Suppressor macrophage (primary cell): ENCODE measurements at places on chromosomes 11 and 22.

DNA sequence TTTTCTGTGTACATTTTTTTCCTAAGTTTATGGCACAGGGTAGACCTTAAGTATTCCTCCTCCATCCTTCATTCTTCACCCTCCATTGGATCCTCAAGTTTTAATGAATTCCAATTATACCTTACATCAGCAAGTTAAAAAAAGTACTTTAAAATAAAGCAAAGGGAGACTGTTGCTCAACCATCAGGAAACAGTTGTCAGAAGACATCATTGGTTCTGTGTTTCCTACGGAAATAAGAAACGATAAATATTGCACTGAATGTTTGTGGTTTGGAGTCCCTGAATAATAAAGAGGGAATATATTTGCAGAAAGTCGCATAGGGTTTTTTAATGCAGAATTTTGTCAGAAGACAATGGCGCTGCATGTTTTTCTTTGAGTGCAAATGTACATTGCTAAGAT lies 28.1 kb upstream of the LDHA start:
- no peak for DNase-seq

GRCh38 chr11:46112961-46113607 lies 8.2 kb downstream of the PHF21A start:
- peak; percentile 57 for DNase-seq

DNA sequence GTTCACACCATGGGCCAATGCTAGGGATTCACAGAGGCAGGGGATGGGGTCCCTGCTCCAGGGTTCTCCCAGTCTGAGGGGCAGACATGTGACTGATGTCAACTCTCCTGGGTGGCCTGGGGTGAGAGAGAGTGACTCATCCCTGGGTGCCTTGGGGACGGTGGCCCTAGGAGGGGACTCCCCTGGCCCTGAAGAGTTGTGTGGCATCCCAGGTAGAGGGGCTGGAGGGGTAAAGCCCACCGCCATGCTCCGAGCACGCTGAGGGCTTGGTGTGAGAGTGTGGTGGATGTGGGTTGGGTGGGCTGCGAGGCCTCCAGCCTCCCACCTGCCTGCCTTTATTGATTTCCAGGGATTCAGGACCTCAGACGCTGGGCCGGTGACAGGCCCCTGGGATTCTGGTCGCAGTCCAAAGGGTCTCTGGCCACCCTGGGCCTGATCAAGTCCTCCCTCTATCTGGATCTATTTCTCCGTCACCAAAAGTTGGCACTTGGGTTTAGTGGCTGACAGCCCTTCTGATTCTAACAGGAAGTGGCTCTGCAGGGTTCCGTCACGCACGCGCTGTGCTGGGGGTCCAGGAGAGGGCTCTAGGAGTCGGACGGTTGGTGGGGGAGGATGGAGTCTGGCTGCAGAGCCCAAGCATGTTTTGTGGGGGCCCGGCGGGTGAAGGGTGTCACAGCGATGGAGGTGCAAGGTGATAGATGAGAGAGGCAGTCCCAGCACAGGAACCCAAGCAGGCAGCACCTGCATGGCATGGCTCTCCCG lies 27.3 kb upstream of the WNT7B start:
- peak; percentile 30 for DNase-seq

DNA sequence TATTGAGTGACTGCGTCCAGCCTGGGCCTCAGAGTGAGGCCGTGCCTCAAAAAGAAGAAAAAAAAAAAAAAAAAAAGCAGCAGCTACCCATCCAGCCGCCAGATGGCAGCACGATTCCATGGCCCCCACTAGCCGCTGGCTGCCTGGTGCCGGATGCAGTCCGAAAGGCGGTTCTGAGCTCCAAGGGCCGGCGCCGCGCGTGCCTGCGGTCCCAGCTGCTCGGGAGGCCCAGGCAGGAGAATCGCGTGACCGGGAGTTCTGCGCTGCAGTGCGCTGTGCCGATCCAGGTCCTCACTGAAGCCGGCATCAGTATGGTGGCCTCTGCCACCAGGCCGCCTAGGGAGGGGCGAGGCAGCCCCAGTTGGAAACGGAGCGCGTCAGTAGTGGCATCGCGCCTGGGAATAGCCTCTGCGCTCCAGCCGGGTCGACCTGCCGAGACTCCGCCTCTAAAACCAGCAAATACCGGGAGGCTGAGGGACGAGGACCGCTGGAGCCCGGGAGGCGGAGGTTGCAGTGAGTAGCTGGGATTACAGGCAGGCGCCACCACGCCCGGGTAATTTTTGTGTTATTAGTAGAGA lies 19.3 kb downstream of the SCARF2 start:
- DNase-seq: peak; percentile 79

GRCh38 chr11:121337078-121337477 lies 44.5 kb downstream of the SC5D start:
- no peak for DNase-seq

GRCh38 chr22:39292561-39293074 lies 26.8 kb downstream of the RPL3 start:
- DNase-seq: peak; percentile 97

DNA sequence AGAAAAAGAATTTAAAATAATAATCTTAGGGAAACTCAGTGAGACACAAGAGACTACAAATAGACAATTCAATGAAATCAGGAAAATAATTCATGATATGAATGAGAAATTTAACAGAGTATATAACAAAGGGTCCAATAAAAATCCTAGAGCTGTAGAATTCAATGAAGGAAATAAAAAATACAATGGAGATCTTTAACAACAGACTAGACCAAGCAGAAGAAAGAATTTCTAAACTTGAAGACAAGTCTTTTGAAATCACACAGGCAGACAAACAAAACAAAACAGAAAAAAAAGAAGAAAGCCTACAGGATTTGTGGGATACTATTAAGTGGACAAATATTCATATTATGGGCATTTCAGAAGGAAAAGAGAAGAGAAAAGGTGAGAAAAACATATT lies 16.2 kb upstream of the USP2 start:
- DNase-seq: no peak

DNA sequence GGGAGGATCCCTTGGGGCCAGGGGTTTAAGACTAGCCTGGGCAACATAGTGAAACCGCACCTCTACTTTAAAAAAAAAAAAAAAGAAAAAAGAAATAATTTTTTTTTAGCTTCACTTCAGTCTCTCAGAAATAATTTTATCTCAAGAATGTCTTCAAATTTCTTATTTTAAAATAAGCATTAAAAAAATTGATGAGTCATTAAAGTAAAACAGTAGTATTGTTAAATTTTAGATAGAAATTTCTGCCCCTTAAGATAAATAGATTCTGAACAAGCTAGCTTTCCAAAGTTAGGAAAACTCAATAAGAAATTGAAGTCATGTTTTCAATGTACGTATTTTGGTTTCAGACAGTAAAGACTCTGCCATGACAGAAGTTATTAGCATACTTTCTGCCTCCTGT lies 7.7 kb upstream of the PACS1 start:
- no peak for DNase-seq

DNA sequence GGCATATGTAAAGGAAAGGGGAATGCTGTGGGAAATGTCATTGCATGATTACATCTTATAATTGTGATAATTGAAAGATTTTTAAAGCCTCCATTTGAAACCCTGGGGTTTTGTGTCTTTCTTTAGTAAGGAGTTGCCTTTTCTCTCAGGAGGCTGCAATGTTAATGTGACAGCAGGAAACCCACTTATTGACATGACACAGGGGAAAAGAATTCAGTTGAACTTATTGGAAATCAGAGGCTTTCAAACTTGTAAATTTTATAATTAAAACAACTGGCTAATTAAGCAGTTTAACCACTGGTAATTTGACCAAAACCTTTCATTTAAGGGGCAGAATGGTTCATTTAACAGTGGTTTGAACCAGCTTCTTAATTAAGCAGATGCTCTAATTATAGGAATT lies 31.2 kb downstream of the MRPL48 start:
- DNase-seq: no peak

DNA sequence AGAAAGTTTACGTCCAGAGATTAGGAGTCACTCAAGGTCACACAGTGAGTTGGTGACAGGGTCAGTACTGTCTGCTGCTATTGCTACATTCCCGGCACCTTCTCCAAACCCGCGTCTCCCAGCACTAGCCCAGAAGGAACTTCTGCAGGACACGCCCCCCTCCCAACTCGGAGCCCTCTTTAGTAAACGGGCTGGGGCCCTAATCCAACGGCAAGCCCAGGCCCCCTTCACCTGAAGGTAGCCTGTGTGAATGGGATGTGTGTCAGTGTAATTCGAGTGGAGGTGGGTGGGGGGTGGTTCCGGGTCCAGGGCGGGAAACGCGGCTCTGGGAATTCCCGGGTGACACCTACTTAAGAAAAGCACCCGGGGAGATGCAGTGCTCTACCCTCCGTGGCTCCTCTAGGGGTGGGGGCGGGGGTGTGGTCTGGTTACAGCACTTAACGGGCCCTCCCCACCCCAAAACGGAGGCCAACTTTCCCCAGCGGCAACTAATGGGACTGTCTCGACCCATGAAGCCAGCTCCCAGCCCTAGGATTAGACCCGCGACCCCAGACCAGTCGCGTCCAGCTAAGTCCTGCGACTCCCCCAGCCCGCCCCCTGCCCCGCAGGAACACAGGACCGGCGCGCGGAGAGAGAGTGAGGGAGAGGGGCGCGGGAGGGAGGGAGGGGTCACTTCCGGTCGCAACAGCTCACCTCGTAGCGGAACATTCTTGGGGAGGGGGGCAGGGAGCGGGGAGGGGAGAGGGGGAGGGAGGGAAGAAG lies 468 bp downstream of the PATL1 start:
- DNase-seq: peak; percentile 87

DNA sequence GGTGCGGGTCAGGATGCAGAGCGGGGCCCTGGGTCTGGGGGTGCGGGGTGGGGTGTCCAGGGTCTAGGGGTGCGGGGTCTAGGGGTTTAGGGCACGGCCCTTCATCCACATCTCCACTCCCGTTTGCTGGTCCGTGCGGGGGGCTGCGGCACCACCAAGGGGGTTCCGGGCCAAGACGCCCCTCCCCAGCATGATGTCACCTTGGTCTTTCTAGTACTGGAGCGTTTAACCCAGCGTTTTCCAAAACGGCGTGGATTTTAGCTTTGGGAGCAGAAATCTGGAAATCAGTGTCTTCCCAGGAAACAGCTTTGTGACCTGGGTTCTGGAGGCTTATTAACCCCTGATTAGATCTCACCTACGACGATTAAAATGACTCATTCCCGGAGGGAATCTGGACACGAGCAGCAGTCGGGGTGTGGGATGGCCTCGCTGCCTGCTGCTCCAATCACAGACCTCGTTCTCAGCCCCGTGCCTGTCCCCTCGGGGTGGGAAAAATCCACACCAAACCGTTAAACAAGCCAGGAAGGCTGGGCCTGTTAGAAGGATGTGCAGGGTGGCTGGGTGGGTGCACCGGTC lies 759 bp downstream of the AP2A2 start:
- DNase-seq: peak; percentile 46

GRCh38 chr22:44371741-44372525 lies 59.2 kb upstream of the SHISAL1 start:
- DNase-seq: no peak

DNA sequence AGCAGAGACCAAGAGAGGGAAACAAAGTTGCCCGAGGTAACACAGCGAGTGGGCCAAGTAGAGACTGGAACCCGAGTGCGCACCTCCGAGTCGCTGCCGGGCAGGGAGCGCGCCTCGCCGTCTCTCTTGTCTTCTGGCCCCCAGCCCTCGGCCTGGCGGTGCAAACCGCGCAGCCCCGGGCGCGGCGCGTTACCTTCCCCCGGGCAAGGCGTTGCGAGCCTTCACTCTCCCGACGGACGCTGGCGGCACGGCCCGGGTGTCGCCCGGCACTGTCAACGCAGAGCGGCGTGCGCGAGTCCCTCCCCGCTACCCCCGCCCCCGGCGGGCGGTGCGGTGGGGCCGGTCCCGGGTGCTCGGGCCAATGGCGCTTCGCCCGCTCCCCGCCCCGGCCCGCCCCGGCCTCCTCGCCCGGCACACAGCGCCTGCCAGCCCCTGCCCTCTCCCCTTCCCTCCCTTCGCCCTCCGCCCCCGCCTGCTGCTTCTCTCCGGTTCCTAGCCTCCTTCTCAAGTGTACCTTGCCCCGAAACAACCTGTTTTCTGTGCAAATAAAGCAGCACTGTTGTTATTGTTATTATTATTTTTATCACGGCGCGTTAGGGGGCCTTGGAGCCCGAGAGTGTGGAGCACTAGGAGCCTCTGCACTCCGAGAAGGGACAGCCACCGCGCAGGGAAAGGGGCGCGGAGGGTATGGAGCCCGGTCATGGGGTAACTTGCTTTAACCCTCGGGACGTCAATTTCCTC lies at the start of gene SYTL2:
Gene SYTL2, minus strand, starts transcription at position 271 of the 741 bp plus-strand sequence. CDS start 53,416 bp downstream, outside the sequence.
- peak; percentile 69 for DNase-seq

GRCh38 chr11:1810761-1811160 lies 24.0 kb upstream of the SYT8 start:
- DNase-seq: peak; percentile 84

- no peak for DNase-seq
Observed at GRCh38 chr11:102312667-102313066, 4.6 kb upstream of the BIRC3 start.

DNA sequence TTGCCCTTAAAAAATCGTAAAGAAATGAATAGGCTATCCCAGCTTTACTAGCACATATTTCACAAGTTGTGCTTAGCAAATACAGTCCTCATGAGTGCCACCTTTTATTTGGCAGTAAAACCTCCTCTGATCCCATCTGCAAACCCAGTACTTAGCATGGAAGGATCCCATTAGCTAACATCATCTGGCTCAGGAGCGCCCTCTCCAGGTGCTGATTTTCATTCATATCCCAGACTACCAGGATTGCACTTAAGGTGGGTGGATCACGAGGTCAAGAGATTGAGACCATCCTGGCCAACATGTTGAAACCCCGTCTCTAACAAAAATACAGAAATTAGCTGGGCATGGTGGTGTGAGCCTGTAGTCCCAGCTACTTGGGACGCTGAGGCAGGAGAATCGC lies 76.1 kb upstream of the PAX6 start:
- DNase-seq: peak; percentile 6

DNA sequence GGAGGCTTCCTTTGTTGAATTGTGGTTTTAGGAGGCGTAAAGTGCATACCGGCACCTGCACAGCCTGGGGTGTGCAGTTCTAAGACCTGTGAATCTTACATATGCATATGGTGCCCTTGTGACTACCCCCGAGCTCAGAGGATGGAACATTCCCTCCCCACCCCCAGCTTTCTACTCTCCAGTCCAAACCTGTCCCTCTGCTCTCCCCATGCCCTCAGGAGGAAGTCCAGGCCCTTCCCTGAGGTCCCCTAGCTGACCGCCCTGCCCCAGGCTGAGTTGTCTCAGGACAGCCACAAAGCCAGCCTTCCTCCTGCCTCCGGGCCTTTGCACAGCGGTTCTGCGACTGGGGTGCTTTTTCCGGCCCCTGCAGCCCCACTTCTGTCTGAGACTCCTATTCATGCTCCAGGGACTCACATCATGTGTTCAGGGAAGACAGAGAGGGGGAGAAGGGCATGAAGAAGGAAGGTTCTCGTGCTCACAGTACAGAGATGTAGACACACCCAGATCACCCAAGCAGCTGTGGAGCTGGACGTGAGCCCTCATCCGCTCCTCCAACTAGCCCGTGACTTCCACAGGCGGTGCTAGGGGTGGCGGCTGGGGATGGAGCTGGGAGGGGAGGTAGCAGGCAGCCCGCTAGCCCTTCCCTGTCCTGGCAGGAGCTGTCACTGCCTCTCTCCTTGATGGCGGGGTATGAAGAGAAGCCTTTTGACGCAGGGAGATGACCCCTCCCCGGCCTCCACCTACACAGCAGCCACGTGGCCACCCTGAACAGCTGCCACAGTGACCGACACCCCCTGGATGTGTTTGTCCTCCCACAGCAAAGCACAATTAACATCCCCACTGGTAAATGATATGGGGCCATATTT lies 50.8 kb downstream of the FLRT1 start:
- no peak for DNase-seq

- DNase-seq: no peak
Observed at GRCh38 chr11:63986932-63987513, 785 bp downstream of the OTUB1 start.

- DNase-seq: no peak
Observed at GRCh38 chr11:77107950-77108349, 5.3 kb downstream of the OMP start.

GRCh38 chr11:2700415-2701211 lies 819 bp upstream of the KCNQ1OT1 start:
- DNase-seq: peak; percentile 55

GRCh38 chr11:76456571-76456970 lies 11.8 kb downstream of the EMSY start:
- DNase-seq: no peak
